Central memory CD8-positive, alpha-beta T cell (primary cell): ENCODE measurements at places on chromosomes 16 and 17.

- DNase-seq = no peak
Measured at GRCh38 chr16:86378128-86378527, 132.2 kb upstream of the FOXF1 start.

DNA sequence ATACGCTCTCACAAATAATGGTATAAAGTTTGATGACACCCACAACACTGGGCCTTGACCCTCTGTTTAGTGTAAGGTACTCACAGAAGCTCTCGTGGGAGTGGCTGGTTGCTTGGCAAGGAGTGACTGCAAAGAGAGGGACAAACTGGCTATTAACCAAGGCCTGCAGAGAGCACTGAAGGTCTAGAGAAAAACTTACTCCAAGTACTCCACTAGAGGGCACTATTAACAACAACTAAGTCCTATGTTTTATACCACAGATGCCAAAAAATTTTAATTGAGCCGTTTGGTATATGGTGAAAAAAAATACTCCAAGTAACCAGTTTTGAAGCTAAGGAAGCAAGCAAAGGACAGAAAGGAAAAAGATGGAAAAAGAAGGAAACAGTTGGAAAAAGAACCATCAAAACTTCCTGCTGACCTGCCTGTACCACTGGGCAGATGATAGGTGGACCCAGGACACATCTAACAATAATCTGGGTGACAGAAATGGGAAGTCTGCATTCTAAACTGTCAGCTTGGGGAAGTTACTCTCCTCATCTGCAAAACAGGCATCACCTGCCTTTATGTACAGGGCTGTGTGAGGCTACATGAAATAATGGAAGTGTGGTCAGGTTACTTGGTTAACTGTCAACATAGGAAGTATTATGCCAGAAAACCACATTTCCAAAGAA lies 23.2 kb downstream of the DYNC1LI2 start:
- DNase-seq = no peak

GRCh38 chr17:60627124-60627523 lies 27.1 kb downstream of the PPM1D start:
- no peak for DNase-seq

- no peak for DNase-seq
Measured at GRCh38 chr17:65058146-65058545, 1.6 kb upstream of the GNA13 start.

- DNase-seq = no peak
Measured at GRCh38 chr17:17275971-17276370, 5.1 kb downstream of the COPS3 start.

- no peak for DNase-seq
Measured at GRCh38 chr17:11331547-11332513, 90.8 kb downstream of the SHISA6 start.

GRCh38 chr17:6927290-6928126 lies 68.3 kb upstream of the ALOX12 start:
- DNase-seq = no peak

- DNase-seq = no peak
Measured at GRCh38 chr17:78125138-78125913, 3.2 kb downstream of the TMC6 start.

GRCh38 chr17:32629563-32630190 lies 142.9 kb downstream of the CDK5R1 start:
- no peak for DNase-seq

DNA sequence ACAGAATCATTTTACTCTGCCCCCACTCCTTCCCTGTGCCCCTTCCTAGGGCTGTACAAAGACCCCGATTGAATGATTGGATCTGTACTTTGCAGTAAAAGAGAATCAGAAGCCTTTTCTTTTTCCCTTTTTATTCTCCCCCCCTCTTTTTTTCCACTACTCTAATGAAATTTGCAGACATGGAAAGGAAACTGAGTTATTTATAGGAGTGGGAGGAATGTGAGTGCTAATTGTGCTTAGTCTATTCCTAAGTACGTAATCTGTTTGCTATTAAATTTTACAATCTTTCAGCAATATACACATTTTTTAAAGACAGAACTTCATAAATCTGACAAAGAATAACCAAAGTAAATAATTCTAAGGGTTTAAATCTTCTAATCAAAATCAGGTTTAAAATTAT lies 314.3 kb downstream of the MAP2K6 start:
- DNase-seq = no peak

DNA sequence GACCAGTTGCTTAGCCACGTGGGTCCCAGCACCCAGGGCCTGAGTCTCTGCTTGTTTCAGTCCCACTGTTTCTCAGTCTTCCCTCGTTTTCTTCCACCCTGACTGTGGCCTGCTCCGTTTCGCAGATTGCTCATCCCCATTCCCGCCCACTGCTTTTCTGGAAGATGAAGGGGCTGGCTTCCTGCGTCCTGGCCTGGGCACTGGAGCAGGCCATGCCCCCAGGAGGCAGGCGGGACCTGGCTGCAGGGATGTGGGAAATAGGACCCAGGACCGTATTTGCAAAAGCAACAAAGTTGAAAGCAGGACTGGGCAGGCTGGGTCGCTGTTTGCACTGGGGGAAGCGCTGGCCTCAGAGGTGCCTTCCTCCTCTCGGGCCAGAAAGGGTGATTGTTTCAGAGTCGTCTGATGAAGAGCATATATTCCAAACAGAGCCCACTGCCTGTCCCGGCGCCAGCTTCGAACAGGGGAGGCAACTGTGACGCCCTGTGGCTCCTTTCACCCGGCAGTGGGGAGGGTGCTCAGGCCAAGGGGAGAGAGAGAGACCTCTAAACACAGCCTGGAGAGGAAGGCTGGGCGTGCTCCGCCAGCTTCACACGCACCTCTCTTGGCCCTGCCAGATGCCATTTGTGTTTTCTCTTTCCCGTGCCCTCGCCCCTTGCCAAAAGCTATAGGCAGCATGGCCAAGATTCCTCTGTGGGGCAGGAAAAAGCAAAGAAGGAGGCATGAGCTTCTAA lies 108.6 kb downstream of the CMIP start:
- DNase-seq = no peak

- DNase-seq = no peak
Measured at GRCh38 chr17:13425390-13425789, 176.3 kb downstream of the HS3ST3A1 start.

GRCh38 chr16:31360251-31360650 lies 5.3 kb downstream of the ITGAX start:
- DNase-seq = no peak

DNA sequence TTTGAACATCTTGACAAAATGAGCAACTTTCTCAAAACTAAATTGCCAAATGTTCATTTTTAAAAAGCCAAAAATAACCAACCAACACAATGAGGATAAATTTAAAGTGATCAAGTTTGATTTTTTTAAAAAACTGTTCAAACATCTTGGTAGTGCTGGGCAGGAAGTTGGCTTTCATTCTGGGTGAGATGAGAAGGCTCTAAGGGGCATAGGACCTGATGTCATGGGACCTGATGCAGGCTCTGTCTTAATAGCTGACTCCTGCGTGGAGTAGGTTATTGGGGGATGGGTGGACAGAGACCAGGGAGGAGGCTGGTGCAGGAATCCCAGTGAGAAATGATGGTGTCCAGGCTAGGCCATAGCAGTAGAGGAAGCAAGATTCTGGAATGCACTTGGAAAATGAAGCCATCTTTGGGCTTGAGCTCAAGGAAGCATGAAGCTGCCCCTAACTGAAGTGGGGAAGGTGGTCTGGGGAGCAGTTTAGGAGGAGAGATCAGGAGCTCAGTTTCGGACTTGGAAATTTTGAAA lies 20.4 kb downstream of the NLRC5 start:
- no peak for DNase-seq

DNA sequence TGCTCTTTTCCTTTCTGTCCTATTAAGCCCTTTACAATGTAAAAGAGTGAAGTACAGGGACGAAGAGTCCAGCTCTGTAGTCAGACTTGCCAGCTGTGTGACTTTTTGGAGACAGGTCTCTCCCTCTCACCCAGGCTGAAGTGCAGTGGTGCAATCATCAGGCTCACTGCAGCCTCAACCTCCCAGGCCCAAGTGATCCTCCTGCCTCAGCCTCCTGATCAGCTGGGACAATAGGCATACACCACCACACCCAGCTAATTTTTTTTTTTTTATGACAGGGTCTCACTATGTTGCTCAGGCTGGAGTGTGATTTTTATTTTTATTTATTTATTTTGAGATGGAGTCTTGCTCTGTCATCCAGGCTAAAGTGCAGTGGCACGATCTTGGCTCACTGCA lies 7.1 kb upstream of the ITPRIPL2 start:
- DNase-seq = no peak

DNA sequence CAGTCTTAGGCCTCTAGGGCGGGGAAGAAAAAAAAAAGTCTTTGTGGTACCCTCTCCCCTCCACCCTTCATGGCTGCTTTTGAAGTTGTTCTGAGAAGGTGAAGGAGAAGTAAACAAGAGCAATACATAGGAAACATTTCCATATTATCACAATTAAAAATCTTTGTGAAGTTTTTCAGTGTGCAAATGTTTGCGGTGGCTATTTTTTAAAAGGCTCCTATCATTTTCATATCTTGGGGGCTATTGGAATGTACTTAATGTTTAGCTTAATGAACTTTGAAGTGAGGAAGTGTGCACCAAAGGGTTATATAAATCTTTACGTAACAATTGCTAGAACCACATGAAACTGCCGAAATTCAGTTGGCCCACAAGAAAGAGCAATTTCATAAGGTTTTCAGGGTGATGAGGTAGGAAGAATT lies 7.6 kb downstream of the NOL11 start:
- no peak for DNase-seq

GRCh38 chr17:1583556-1583955 lies 21.0 kb upstream of the PITPNA start:
- no peak for DNase-seq

DNA sequence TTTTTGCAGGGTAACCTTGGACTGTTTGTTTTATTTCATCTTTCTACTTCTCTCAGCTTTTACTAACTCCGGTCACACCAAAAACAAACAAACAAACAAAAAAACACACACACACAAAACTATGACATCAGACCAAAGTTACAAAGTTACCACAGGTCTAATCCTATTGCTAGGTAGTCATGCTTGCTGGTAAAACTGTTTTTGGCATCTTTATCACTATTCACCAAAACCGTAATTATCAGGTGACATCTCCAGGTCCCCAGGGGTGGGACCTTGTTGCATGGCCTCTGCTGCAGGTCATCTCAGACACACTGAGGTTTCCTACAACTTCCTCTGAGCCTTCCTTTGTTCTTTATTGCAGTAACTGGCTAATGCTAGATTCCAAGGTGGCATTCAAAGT lies 162.3 kb downstream of the ABCA8 start:
- no peak for DNase-seq

DNA sequence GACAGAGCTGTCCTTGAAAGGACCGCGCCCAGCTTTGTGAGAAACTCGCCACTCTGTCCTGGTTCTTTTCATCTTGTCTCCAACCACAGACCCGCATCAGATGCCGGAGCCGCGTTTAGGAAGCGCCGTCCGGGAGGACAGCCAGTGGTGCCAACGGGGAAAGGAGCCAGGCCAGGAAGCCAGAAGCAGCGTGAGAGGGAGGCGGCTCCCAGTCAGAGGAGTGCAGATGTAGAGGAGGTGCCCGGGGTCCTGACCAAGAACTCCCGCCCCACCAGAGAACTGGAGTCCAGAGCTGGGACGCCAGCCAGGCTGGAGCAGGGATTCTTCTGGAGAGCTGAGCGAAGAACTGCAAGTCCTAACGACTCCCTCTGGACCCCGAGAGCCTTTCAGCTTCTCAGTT lies 49.3 kb upstream of the TNRC6C start:
- DNase-seq = no peak

DNA sequence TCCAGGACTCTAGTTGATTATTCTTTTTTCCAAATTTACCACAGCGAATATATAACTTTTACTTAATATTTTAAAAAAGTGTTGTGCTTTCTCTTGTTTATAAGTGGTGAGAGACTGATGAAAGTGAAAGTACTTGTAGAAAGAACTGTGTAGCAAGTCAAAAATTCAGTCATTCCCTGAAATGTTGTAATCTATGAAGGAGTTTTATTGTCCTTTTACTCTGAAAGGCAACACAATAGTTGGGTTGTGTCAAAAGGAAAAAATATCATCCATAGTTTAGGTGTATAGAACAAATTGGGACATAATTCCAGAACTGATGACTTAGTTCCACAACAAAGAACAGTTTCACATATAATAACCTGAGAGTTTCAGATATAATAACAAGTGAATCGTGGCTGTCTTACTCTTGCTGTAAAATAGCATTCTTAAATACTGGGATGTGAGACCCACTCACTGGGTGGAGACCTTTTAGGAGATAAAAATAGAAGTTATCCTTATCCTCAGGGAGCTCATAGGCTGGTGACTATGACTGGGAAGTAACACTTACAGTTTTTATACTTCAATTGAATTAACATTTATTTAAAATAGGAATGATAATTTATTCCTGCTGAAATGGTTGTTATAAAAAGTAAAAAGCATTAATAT lies 20.6 kb downstream of the CYB5B start:
- DNase-seq = no peak

GRCh38 chr17:80377798-80378197 lies 37.2 kb upstream of the ENDOV start:
- no peak for DNase-seq

GRCh38 chr17:39678340-39679116 lies 9.3 kb downstream of the PGAP3 start:
- no peak for DNase-seq

DNA sequence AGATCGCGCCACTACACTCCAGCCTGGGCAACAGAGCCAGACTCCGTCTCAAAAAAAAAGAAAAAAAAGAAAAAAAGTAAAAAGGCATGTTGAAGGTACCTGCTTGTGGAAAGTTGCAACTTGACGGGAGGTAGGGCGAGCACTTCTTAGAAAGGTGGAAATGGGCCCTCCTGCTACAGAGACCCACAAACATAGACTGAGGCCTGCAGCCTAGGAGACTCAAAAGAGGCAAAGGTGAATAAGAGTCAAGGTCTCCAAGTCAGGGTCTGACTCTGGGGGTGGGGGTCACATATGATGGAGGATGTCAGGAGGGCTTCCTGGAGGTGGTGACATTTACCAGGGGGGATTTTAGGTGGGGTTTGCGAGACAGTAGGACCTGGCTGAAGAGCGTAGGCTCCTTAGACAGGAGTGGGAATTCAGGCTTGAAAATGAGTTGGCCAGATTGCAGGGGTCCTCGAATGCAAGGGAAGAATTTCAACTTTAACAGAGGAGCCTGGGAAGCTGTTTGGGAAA lies 303.0 kb downstream of the SEC14L1 start:
- no peak for DNase-seq

DNA sequence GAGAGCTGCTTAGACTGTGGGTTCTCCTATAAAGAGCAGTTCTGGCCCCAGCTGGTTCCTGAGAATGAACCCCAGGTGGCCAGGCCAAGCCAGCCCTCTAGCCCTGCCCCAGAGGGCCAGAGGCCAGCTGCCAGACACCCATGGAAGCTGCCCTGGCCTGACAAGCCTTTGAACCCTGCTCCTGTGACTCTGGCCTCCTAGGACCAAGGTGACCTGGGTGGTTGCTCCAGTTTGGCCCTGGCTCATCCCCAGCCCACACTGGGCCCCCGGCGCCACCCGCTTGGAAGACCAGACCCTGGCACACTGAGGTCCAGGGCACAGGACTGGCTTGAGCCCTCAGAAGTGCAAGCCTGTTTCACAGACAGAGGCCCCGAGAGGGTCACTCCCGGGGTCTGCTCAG lies 6.8 kb upstream of the KCNJ12 start:
- no peak for DNase-seq

GRCh38 chr16:1272453-1273198 lies 16.8 kb downstream of the TPSD1 start:
- DNase-seq = no peak

- DNase-seq = no peak
Measured at GRCh38 chr17:47896672-47897490, 845 bp downstream of the SP2 start.

- DNase-seq = peak; percentile 24
Measured at GRCh38 chr17:43907425-43907981, at the start of gene MPP2. TSS of gene MPP2 (minus strand) at chr17:43907536. CDS start at chr17:43904460, 3,076 bp downstream.

GRCh38 chr16:68380676-68381362 lies 67.5 kb downstream of the SMPD3 start:
- no peak for DNase-seq

GRCh38 chr17:42266918-42267766 lies 9.0 kb downstream of the STAT5B start:
- DNase-seq = no peak
